ENCODE measurements at places on chromosomes 2 and 18.

- DNase-seq: no peak
Observed at GRCh38 chr2:116733699-116734098, 1080.8 kb upstream of the DDX18 start.

- DNase-seq: no peak
Observed at GRCh38 chr2:5740053-5740452, 47.9 kb downstream of the SOX11 start.

DNA sequence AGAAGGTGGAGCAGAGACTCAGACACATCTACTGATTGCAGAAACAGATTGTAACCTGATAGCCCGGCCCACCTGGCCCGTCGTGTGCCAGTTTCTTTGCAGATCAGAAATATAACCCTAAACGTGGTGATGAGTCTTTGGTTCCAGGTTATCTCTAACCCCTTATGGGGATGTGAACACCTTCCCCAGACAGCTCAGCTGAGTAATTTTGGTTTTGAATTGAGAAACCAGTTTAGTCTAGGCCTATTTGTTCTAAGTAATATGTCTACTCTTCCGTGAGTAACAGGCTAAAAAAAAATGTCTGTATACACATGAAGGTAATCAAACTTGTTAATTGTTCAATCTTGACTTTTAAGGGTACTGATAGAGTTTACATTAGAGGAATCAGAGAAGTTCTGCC, 35.7 kb downstream of the RASGRP3 start:
- no peak for DNase-seq

GRCh38 chr2:42775186-42775585, 11.3 kb upstream of the OXER1 start:
- DNase-seq: no peak

- no peak for DNase-seq
Observed at GRCh38 chr2:44997963-44998362, 11.3 kb downstream of the SIX2 start.

GRCh38 chr2:196372811-196373664, 201.7 kb upstream of the STK17B start:
- DNase-seq: no peak

DNA sequence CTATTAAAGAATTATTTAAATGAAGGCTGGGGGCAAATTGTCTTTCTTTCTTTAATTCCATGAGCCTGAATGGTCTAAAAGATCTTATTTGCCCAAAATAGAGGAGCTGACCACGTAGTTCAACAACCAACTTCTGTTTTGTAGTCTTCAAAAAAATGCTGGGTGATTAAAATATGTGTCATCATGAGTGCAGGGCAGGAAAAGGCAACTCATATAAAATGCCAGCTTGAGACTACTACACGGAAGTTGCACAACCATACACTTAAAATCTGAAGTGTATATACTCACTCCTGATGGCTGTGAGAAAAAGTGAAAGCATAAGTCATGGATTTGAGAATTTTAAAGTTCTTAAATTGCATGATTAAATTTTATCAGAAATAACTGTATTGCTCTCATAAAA, 210.9 kb downstream of the DYM start:
- no peak for DNase-seq

GRCh38 chr2:207008105-207008990, 69.0 kb downstream of the CPO start:
- DNase-seq: no peak

DNA sequence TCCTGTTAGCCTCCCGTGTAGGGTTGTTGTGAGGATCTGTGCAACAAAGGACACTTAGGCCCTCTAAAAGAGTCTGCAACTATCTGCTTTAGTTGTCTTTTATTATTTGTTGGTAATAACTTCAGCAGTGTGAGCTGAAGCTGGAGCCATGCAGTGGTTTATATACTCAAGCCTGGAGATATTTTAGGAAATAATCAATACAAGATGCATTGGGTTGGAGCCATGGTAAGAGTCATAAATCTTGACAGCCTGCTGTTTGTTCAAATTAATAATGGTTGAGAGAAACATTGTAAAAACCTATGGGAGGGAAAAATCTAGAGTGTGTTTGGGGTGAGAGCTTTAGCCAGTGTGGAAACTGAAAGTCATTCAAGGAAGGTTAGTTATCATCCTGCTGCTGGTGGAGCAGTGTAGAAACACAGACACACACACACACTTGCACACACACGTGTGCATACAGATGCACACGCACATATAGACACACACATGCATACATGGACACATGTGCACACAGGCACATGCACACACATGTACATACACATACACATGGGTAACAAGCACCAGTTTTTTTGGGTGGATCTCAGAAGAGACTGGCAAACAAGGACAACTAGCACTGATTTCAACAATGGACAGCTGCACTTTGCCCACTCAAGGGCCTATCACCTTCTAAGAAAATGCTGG, 51.0 kb downstream of the ACOXL start:
- DNase-seq: no peak

GRCh38 chr2:181578829-181579228, 78.1 kb downstream of the CERKL start:
- no peak for DNase-seq

- DNase-seq: no peak
Observed at GRCh38 chr2:95015261-95015912, 10.1 kb upstream of the MAL start.

DNA sequence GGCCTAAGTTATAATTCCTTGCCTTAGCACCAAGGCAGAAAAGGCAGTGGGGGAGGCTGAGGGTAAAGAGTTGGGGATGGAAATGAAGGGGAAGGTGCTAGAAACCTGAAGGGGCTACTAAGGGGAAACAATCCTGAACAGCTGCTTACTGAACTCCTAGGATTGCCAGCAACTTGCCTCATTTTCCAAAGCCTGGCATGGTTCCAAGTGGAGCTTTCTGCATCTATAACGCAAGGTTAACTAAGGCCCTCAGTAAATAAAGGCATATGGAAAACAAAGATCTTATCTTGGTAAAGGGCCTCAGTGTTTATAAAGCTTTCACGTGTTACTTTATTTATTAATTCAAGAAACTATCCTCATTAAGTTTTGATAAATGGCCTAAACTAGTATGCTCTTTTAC, 10.9 kb downstream of the MEP1B start:
- DNase-seq: no peak

- no peak for DNase-seq
Observed at GRCh38 chr2:28640908-28641300, 110.7 kb upstream of the PPP1CB start.

GRCh38 chr2:86028766-86029381, 76.8 kb downstream of the POLR1A start:
- no peak for DNase-seq

- DNase-seq: no peak
Observed at GRCh38 chr2:233462826-233463470, 103.6 kb downstream of the USP40 start.

- DNase-seq: no peak
Observed at GRCh38 chr18:10330428-10330827, 124.0 kb upstream of the APCDD1 start.

DNA sequence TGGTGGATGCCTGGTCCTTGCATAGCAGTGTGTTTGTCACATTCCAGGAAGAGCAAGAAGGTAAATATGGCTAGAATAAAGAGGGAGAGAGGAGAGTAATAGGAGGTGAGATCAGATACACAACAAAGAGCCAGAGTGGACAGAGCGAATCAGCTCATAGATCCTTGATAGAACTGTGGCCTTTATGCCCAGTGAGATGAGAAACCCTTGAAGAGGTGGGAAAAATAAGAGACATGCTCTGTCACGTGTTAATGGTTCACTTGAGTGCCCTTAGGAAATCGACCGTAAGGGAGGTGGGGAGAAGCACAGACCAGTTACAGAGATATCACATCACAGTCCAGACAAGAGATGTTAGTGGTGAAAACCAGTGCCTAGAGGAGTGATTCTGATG, 84.7 kb upstream of the RAB27B start:
- DNase-seq: no peak

DNA sequence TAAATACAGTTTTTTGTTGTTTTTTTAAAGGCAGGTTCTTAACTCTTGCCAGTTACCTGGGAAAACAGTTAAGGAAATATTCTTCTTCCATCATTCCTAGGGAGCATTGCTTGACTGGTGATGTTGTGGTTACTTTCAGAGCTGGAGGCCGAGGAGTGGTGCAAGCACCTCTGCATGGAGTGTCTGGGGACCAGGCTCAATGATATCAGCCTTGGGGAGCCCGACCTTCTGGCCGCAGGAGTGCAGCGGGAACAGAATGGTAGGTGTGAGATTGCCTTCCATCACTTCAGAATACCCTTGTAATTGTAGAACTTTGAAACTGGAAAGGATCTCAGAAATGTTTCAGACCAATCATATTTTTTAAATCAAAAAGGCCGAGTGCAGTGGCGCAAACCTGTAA, 270.1 kb downstream of the CD226 start:
- DNase-seq: no peak
